ENCODE measurements at places on chromosomes 1 and 21.

GRCh38 chr1:43305926-43306687, 5.3 kb downstream of the TIE1 start:
- DNase-seq, result no peak

- DNase-seq, result no peak
Observed at GRCh38 chr21:38958940-38959691, 153.4 kb downstream of the ETS2 start.

- DNase-seq, result no peak
Observed at GRCh38 chr1:63316984-63317816, 5.2 kb upstream of the FOXD3 start.

GRCh38 chr21:35422011-35422410, 372.9 kb upstream of the RUNX1 start:
- no peak for DNase-seq

DNA sequence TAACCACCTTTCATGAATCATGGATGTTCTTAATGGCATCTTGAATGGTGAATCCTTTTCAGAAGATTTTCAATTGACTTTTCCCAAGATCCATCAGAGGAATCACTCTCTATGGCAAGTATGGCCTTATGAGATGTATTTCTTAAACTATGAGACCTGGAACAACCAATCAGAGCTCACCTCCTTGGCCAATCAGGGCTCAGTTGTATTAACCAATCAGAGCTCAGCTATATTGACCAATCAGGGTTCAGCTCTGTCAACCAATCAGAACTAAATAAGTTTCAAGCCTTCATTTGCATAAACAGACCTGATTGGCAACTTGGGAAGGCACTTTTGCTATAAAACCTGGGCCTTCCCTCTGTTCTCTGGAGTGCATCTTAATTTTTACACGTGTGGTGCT, 13.6 kb upstream of the FAM3B start:
- no peak for DNase-seq

- no peak for DNase-seq
Observed at GRCh38 chr1:244849189-244849866, 13.9 kb downstream of the COX20 start.

GRCh38 chr21:38544661-38545060, 46.4 kb upstream of the ERG start:
- DNase-seq, result no peak

DNA sequence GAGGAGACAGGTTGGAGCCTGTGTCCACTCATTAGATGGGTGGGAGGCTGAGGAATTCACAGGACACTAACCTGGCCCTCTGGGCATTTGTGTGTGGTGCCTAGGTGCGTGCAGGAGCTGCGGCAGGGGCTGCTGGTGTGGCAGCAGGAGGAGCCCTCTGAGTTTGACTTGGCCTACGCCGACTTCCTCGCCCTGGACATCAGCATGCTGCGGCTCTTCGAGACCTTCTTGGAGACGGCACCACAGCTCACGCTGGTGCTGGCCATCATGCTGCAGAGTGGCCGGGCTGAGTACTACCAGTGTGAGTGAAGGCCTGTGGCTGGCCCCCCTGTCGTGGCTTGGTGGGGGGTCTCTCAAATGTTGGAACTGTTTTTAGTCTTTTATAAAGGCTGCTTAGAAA, 3.6 kb downstream of the XKR8 start:
- DNase-seq, result no peak

DNA sequence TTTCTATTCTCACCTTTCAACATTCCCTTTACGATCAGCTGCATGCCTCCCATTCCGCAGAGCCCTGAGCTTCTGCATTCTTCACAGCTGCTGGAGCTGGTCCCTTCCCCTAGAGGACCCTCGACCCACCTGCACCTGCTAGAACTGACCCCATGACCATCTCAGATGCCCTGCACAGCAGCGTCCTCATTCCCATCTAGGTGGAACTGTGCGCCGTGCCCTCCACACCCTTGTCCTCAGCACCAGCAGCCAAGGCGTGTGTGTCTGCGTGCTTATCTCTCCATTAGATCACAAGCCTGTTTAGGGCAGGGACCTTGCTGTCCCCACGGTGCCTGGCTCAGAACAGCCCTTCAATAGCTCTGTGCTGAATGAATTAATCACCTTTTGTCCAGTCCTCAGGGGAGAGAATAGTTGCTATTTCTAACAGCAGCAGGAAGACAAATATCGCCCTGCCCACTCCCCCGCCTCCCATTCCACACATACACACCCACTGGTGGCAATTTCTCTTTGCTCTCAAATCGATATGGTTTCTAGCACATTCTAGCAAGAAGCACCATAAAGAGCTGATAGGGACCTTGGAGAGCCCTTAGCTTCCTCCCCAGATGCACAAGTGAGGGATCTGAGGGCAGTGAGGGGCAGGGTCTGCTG, 61.7 kb downstream of the KCNN3 start:
- no peak for DNase-seq

DNA sequence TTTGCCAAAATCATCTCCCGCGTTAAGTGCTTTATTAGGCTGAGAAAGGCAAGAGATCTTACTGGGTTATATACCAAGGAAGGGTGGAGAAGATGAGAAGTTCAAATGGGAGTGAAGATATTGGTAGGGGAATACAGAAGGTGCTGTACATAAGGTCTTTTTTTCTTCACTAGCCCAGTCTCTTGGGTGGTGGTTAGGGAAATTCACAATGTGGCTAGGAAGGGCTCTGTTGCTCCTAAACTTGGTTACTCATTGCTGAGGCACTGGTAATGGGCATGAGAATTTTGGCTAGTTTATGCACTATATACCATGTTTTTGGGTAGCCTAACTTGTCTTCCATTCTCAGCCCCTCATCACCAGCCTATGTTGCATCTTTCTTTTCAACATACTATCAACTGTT, 50.6 kb downstream of the LHX4 start:
- no peak for DNase-seq

DNA sequence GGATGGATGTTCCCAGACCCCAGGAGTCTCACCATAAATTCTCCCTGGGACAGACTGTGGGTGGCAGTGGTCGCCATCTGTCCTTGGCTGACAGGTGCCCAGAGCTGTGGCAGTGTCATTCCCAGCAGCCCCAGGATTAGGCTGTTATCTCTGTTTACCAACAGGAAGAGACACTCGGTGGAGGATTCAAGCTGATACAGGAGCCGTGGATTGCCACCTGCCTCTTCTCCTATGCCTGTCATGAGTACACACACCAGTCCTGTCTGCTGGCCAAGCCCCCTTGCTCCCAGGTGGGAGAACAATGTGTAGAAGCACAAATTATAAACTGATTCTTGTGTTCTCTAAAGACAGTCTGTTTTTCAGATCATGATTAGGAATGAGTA, 152.6 kb downstream of the ETS2 start:
- no peak for DNase-seq

DNA sequence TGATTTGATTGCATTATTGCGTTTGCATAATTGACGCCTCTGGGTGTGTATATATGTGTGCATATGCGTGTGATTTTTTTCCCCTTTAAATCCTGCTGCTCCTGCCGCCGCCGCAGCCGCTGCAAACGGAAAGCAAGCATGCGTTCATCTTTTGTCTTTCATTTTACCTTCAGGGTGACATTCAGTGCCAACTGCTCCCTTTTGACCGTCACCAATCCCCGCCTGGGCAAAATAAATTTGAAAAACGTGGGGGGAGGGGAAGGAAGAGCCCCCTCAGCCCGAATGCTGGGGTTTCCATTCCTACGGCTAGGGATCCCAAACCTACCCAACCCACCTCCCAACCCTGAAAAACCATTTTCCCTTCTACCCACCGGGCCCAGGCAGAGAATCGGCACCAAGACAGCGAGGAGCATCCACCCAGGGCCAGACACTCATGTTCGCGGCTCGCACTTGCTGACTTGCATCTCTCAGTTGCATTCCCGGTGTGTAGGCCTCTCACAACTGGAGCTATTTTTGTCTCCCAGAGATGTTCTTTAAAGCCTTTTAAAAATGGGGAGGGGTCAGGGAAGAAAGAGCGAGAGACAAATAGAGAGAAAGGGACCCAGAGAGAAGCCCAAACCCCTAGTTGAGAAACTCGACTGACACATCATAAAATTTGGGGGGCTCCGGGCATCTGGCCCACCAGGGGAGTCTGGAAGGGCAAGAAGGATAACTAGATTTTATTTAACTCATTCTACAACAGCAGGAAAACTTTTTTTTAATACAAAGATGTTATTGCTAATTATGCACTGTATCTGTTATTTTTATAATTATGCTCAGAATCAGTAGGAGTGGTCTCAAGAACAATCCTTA, 367.1 kb upstream of the ESRRG start:
- DNase-seq, result no peak

DNA sequence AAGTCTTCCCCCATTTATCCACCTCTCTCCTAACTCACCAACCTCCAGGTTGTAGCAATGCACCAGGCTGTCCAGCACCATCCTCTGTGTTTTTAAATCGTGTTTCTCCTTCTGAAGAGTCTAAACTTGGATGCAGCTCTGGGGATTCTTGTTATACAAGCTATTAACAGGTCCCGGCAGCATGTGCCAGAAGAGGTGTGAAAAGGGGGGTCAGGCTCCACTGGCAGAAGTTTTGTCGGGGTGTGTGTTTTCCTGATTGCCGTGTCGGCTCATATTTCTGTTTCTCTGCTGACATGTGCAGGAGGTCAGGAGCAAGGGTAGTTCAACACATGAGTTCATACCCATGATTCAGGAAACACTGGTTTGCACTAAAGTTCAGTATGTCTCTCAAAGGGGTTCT, 658.6 kb upstream of the CAMK1G start:
- no peak for DNase-seq

GRCh38 chr1:1559066-1559465, 15.6 kb downstream of the SSU72 start:
- DNase-seq, result no peak

- no peak for DNase-seq
Observed at GRCh38 chr1:112783059-112783458, 67.9 kb upstream of the PPM1J start.

DNA sequence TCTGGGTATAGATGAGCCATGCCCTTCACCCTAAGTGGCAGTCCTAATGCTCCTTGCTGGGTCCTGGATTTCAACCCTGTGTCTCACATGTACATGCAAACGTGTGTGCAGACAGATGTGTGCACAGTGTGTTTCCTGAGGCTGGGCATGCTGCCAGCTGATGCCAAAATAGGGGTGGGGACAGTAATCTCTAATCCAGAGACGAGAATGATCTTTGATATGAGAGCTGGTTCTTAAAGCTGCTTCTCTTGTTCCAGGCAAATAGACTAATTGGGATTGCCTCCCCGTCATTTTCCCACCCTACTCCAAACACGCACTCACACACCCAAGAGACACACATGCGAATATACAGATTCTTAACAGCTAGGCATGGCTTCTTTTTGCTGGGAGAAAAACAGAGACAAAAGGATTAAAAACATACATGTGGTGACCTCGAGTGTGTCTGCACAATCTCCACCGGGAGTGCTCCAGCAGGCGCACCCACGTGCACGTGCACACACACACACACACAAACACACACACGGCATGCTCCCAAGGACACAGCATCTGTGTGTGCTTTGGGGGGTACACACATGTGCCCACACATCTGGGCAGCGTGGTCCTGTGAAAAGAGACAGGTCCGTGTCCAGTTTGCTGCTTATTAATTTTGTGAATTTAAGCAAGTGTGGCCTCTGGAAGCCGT, 102.1 kb upstream of the ZBTB40 start:
- DNase-seq, result no peak

- no peak for DNase-seq
Observed at GRCh38 chr1:233544304-233544703, 69.6 kb upstream of the KCNK1 start.

GRCh38 chr1:181073638-181074037, 14.9 kb upstream of the IER5 start:
- no peak for DNase-seq

DNA sequence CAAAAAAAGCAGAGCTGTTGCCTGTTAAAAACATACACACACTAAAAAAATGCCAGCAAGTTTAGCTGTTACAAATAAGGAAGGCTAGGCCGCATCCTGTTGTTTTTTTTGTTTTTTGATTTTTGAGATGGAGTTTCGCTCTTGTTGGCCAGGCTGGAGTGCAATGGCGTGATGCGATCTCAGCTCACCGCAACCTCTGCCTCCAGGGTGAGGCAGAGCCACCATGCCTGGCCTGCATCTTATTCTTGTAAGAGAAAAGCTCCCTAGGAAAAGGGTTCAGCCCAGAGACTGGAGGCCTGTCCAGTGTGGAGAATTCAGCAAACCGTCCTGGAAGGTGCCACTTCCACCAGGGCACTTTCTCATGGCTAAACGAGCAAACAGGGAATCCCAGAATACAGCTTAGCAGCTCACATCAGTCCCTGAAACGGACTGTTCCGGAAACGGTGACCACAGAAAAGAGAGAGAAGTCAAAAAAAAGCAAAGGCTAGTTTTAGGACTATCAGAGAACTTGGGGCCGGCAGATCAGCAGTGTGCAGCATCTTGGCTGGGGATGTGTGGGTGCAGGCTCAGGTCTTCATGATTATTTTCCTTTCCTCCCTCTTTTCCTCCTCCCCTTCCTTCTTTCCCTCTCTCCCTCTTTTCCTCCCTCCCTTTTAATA, 283.6 kb downstream of the AJAP1 start:
- no peak for DNase-seq

GRCh38 chr1:222413436-222413835, 134.5 kb downstream of the HHIPL2 start:
- no peak for DNase-seq

GRCh38 chr1:78224861-78225552, 179.2 kb downstream of the GIPC2 start:
- no peak for DNase-seq

DNA sequence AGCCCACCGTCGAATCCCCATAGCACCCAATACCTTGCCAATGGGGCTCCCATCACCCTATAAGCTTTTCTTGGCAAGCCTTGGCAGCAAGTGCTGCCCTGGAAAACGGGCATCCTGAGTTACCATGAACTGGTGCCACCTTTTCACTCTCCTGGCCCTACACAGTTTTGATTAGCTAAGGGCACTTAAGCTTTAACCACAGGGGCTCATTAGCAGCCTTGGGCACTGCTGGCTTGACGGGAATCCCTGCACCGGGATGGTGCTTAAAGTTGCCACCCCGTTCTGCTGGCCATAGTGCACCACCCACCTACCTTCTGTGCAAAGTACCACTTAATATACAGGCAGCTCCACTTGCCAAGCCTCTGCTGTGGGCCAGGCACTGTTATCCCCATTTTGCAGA, 13.7 kb downstream of the PARS2 start:
- no peak for DNase-seq

- no peak for DNase-seq
Observed at GRCh38 chr1:42765269-42765668, 1.6 kb downstream of the P3H1 start.

DNA sequence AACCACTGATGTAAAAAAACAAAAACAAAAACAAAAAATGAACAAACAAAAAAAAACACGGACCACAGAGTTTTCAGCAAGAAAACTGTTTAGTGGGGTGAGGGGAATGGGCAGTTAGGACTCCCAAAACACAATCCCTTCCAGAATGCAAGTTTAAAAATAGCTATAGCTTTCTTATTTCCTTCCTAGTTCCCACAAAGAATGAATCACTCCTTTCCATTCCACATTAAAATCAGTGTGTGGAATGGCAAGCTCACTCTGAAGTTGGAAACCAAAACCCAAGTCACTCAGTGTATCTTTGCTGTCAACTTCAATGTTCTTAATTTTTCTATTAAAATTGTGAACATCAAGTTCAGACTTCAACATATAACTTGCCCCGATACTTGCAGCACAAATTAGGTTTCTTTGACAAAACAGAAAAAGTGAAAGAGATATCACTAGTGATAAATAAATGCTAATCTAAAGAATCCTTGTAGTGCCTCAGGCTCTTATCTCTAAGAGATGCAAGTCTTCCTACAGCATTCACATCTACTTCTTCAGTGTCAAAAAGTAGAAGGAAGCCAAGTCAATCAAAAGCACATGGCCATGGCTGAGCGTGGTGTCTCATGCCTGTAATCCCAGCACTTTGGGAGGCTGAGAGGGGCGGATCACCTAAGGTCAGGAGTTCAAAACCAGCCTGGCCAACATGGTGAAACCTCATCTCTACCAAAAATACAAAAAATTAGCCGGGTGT, 45.5 kb downstream of the TOR3A start:
- DNase-seq, result no peak
